ENCODE measurements at places on chromosomes 4 and X.
A peak's percentile ranks its signal among the peaks of the same experiment; 100 is the strongest.

GRCh38 chr4:139866276-139866962 is 200.8 kb downstream of the MGST2 start:
- DNase-seq: peak; percentile 34

- DNase-seq: peak; percentile 83
These were observed at the start of gene STOX2 for GRCh38 chr4:183905081-183905592. STOX2 (plus strand) TSS chr4:183905307; CDS start chr4:183906791, 1,484 bp downstream.

DNA sequence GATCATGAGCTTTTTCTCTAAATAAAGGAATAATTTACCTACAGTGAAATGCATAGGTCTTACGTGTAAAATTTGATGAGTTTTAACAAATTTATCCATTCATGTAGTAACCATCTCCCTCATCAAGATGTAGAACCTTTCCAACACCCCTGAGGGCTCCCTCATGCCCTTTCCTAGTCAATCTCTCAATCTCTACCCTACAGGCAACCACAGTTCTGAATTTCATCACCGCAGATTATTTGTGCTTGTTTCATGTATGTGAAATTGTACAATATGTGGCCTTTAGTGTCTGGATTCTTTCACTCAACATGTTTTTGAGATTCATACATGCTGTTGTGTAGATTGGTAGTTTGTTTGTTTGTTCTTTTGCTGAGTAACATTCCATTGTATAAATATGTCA is 2.1 kb downstream of the VGLL1 start:
- no peak for DNase-seq

DNA sequence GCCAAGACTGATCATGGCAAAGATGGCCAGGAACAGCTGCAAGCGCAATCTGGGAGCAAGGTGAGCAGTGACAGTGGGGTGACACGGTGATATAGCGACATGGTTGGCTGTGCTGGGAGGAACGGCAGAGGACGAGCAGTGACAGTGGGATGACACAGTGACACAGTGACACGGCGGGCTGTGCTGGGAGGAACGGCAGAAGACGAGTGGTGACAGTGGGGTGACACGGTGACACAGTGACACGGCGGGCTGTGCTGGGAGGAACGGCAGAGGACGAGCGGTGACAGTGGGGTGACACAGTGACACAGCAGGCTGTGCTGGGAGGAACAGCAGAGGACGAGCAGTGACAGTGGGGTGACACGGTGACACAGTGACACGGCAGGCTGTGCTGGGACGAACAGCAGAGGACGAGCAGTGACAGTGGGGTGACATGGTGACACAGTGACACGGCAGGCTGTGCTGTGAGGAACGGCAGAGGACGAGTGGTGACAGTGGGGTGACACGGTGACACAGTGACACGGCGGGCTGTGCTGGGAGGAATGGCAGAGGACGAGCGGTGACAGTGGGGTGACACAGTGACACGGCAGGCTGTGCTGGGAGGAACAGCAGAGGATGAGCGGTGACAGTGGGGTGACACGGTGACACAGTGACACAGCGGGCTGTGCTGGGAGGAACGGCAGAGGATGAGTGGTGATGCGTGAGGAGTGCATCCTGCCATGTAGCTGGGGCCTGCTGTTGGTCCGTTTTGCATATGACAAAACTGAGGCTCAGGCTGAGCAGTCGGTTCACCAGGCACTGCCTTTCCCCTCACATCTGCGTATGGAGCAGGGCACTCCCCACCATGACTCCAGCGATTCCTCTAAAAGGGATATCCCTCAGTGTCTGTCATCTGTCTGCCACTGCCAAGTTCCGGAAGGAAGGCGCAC is 36.0 kb upstream of the MXD4 start:
- no peak for DNase-seq

- DNase-seq: no peak
These were observed 53.2 kb downstream of the DDX60 start for GRCh38 chr4:168265327-168265726.

DNA sequence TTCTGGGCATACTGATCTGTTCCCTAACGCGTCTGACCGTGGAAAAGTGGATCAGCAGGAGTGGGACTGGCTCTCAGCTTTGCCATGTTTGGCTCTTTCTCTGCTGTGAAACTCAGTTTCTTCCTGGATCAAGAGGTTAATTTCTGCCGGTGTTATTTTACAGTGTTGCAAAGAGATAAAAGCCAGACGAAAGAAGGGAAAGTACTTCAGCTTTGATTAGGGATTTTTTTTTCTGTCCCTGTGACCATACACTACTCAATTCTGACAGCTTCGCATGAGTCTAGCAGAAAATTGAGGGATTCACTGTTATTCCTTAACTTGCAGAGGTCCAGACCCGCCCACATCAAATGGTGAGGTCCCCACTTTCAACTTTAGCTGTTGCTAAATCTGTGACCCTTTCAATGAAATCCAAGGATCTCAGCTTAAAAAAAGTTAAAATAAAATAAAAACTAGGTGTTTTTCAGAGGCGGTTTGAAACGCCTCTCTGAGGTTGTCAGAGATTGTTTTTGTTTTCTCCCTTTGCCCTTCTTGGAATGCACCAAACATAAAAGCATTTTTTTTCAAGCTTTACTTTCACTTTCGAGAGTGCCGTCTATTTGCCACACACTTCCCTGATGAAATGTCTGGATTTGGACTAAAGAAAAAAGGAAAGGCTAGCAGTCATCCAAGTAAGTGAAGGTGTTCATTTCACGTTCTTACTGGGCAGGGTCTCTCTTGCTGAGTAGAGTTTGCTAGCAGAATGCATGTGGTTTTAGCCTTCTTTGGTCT is at the start of gene TLR3:
Gene TLR3, plus strand, starts transcription at position 576 of the 768 bp plus-strand sequence. CDS start 7,464 bp downstream, outside the sequence.
- no peak for DNase-seq

- peak; percentile 35 for DNase-seq
These were observed 76.1 kb downstream of the SLC9A6 start for GRCh38 chrX:136061286-136061685.

DNA sequence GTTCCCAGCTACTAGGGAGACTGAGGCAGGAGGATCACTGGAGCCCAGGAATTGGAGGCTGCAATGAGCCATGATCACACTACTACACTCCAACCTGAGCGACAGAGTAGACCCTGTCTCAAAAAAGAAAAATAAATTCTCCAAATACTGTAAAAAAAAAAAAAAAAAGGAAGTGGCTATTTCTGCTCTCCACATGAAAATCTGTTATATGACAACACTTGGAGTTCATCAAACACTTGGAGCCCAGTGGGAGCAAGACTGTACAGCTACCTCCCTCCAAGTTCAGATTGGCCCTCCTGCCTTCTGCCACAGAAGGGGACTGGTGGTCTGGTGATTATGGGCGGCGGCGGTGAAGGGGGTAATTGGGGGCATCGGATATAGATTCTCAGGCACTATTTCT is 9.0 kb upstream of the CLDN34 start:
- no peak for DNase-seq

DNA sequence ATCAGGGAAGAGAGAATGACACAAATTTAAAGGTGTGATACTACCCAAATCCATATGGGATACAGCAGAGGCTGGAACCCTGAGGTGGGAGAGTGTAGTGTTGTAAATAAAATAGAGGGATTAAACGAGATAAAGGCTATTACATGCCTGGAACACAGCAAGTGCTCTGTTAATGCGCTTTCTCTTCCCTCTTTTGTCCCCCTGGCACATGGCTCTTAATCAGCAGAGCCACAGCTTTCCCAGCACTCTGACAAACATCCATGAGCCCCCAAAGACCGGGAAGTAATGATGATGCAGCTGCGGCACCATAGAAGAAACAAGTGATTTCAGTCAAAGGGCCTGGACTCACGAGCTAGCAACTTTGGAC is 85.9 kb downstream of the RASL11B start:
- DNase-seq: no peak

- DNase-seq: no peak
These were observed 90.2 kb upstream of the FAM241A start for GRCh38 chr4:112055100-112055499.

DNA sequence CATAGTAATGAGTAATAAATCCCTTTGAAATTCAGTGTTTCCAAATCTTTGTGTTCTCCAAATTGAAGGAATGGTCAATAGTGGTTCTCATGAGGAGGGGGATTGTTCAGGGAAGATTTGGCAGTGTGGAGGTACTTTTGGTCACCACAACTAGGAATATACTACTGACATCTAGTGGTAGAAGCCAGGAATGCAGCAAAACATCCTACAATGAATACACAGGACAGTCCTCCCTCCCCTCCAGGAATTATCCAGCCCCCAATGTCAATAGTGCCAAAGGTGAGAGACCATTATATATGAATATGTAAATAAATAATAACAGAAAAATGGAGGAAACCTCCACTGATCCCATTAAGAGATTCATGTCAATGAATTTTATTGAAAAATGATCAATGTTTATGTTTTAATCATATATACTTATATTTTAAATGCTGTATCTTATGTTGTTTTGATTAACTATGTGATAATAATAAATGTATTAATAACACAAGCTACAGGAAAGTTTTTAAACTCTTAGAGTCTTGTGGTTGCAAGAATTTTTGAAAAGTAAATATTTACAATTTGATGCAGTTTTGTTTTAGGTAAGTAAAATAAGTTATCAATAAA is 14.4 kb upstream of the FAM9A start:
- no peak for DNase-seq

GRCh38 chrX:12956704-12957534 is 18.0 kb upstream of the TMSB4X start:
- DNase-seq: no peak

DNA sequence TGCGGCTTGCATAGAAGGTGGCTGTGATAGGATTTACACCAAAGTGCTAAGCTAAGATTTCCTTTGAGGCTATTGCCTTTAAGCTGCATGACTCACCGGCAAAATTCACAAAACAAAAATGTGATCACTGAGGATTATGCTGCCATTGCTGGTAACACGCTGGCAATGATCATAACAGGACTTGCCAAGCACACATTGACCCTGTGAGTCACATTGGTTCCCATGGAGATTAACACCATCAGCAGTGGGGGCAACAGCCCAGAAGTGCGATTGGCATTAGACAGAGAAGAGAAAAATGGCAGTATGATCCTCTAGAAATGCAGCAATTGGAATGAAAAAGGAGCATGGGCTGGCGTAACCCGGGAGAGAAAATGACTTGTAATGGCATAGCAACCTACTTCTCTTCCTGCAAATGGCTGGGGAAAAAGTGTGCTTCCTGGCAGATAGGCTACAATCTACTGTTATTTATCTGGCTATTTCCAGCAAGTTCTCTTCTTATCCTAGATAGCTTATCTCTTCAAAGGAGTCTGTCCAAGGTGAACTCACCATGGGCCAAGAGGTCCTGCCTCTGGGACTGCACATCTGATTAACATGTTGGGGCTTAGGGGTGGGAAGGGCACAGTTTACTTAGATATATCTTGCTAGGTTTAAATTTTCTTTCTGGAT is 314.2 kb upstream of the IGFBP7 start:
- no peak for DNase-seq

GRCh38 chr4:172124656-172125308 is 311.6 kb downstream of the GALNTL6 start:
- DNase-seq: no peak

DNA sequence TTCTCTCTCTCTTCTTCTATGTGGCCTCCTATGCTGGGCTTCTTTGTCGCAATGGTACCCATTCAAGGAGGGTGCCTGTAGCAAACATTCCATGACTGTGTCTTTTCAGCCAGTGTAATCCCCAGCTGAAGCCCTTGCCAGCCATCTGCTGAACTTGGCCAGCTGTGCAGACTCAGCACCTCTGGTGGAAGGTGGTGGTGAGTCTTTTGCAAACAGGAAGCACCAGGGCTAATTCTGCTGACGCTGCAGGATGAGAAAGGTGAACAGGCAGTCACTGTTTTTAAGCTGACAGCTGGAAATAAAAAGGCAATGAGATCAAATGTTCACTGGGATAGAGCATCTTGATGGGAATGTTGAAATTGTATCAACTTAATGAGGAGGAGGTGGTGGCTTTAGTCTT is 298.7 kb upstream of the CLNK start:
- peak; percentile 61 for DNase-seq

GRCh38 chr4:167176723-167177367 is 57.4 kb downstream of the SPOCK3 start:
- no peak for DNase-seq

- no peak for DNase-seq
These were observed 160.0 kb upstream of the NAP1L5 start for GRCh38 chr4:88857588-88857987.

DNA sequence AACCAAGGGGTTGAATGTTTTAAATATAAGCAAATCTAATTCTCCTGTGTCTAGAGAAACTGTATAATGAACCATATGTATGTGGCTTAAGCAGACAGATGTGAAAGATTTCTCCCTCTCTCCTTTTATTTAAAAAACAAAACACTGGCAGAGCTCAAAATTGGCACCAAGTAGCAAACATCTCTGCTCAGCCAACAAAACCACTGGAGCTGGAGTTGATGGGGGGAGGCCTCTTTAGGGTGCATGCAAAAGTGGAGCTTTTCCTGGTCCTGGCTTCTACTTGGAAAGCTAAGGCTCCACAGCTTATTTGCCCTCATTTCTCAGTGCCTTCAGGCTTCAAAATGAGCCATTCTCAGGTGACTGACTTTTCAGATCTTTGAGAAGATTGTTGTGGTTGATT is 95.6 kb downstream of the REPS2 start:
- no peak for DNase-seq

DNA sequence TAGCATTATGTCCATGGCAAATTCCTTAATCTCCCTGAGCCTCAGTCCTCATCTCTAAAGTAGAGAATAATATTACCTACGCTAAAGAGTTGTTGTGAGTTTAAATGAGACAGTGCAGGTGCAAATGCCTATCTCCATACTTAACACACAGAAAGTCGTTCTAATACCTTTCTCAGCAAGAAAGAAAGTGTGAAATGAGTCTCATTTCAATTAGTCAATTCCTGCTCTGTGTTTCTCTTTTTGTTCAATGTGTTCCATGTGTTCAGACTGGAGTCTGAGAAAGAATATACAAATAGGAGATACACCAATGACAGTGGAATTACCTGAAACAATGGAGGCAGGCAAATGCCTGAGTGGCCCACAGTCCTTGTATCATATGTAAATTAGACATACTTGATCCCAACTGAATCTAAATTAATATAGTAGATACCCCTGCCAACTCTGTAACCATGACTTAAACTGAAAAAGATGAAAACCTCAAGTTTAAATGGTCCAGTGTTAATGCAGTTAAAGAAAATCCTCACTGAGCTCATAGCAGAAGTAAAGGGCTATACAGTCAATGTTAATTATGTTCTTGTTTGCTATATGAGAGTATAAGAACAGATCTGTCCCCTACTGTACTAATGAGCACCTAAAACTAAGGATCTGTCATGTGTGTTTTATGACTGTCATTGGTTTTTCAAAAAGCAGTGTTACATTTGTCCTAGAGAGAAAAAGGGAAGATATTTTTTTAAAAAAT is 68.2 kb downstream of the GPC3 start:
- DNase-seq: no peak

Data from femur (tissue), 1 donor.